Stimulated activated CD4-positive, alpha-beta T cell treated with anti-CD3 and anti-CD28 coated beads, TNF-alpha, amount 100 ng/mL, for 1 hour (primary cell): ENCODE measurements at places on chromosomes 11 and 22.

GRCh38 chr22:46878191-46878948 is 115.9 kb downstream of the TBC1D22A start:
- no peak for DNase-seq

DNA sequence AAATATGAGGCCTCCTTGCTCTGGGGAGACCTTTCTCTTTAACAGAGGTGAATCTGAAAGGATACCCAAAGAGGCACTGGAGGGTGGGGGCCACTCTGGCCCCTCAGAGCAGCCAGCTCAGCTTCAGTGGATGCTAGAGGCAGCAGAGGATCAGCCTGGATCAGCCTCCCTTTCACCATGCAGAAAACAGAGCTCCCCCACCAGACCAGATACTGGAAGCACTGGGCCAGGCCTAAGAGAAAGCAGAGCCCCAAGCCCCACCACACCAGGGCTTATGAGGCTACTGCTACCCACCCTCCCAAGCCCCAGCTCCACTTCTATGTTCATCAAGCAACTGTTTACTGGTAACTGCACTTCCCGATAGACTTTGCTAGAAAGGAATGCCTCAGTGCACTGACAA is 4.0 kb upstream of the SLC43A3 start:
- DNase-seq = no peak

- DNase-seq = no peak
Measured at GRCh38 chr11:1435820-1436467, 46.2 kb downstream of the BRSK2 start.

- DNase-seq = no peak
Measured at GRCh38 chr11:59545179-59546020, 34.1 kb downstream of the OR4D9 start.

- DNase-seq = no peak
Measured at GRCh38 chr11:73218106-73218829, at the start of gene P2RY2. Gene P2RY2 (plus strand): TSS chr11:73218281. CDS start chr11:73234160, 15,879 bp downstream.

- DNase-seq = no peak
Measured at GRCh38 chr11:115112754-115113153, 391.5 kb downstream of the CADM1 start.

DNA sequence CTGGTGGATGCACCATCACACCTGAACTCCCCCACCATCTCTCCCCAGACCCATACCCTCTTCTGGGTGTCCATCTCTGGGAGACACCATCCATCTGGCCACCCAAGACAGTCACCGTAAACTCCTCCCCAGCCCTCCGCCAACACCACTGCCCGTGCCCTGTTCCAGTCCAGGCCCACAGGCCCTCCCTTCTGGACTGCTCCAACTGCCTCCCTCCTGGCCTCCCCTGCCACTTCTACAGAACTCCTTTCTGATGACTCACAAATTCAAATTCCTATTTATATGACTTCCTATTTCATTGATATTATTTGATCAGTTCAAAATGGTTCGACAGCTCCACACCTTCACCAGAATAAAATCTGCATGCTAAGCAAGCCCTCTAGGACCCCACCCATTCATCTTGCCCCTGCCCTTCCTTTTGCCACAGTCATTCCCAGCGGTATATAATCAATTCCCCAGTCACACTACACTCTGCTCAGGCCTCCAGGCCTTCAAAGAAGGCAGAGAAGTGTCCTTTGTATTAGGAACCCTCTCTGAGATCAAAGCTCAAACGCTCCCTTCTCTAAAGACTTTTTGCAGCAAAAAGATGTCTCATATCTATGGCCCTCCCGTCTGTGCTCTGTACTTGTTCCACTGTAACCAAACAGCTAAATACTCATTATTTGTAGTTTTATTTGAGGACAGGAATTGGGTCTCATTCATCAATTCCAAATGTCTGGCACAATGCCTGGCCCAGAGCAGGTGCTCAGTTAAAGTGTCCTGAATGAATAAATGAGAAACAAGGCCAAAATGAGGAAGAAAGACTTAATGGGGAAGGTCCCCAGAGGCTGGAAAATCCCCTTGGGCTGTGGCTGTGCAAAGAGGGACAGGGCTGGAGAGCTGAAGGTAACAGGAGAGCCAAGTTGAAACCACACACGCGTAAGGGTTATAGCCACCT is 29.0 kb downstream of the MYH9 start:
- DNase-seq = no peak

DNA sequence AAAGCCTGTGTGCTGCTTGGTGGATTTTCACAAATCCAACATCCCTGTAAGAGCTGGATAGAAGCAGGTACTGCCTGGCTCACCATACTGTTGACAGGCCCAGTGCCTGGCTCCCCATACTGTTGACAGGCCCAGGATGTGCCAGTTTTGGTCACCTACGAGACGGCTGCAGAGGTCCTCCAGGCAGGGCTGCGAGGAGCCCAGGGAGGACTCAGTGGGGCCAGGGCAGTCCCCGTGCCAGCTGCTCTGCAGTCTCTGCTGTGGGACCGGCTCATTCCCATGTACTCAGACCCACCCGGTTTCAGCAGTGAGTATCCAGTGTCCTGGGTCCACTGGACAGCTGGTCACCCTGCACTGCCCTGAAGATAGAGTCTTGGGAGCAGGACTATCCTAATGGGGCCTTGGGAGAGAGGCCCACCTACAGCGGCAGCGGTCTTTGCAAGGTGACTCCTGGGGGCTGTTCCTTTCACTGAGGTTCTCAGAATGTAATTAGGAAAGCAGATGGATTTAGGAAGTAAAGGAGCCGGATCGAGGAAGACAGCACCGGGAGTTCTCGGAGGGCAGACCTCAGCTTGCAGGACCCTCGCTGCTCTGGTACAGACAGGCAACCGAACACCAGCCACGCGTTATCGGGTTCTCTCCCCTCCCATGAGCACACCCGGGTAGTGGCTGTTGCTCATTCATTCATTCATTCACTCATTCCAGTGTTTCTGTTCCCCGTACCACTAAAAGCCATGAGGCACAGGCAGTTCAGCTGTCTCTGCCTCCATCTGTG is 106.1 kb downstream of the CTTN start:
- DNase-seq = no peak

DNA sequence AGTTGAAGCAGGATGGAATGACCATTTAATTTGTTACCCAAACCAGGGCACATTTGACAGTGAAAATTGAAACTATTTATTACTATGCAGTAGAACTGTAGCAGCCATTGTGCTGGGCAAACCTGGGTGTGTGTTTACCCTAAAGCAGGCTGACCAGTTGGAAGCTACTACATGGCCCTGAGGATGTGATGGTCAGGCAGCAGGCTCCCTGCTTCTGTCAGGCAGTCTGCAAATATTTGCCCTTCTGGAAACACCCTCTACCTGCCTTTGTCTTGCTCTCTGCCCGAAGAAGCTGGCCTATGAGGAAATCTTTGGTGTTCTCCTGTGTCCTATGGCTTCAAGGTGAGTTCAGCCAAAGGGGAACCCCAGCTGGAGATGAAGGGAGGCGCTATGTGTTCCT is 600.1 kb upstream of the KIRREL3 start:
- no peak for DNase-seq

- no peak for DNase-seq
Measured at GRCh38 chr11:12897867-12898266, 111.2 kb upstream of the RASSF10 start.

- no peak for DNase-seq
Measured at GRCh38 chr11:94139416-94139815, 10.8 kb downstream of the PANX1 start.

- no peak for DNase-seq
Measured at GRCh38 chr11:2569731-2570210, 125.0 kb downstream of the KCNQ1 start.

DNA sequence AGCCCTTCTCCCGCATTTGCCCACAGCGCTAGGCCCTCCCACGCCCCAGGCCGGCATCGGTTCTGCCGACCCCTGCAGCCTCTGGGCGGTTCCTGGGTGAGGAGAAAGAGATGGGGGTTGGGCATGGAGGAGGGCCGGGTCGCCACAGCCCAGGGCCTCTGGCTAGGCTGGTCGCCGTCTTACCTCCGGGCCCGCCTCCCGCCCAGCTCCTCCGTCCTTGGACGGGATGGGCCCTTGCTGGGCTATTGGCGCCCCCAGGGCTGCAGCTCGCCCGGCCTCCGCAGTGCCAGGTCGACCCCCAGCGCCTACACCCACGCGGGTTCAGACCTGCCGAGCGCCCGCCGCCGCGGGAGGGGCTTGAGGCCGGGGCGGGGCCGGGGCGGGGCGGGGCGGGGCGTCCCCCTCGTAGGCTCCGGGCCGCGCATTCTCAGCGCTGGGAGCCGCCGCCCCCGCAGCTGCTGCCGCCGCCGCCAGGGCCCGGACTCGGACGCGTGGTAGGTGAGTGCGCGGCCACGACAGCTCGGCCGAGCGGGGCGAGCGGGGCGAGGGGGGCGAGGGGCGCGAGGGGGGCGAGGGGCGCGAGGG is at the start of gene CD151:
Gene CD151, plus strand, starts transcription at position 424 of the 585 bp plus-strand sequence. CDS start 3,118 bp downstream, outside the sequence.
- no peak for DNase-seq

DNA sequence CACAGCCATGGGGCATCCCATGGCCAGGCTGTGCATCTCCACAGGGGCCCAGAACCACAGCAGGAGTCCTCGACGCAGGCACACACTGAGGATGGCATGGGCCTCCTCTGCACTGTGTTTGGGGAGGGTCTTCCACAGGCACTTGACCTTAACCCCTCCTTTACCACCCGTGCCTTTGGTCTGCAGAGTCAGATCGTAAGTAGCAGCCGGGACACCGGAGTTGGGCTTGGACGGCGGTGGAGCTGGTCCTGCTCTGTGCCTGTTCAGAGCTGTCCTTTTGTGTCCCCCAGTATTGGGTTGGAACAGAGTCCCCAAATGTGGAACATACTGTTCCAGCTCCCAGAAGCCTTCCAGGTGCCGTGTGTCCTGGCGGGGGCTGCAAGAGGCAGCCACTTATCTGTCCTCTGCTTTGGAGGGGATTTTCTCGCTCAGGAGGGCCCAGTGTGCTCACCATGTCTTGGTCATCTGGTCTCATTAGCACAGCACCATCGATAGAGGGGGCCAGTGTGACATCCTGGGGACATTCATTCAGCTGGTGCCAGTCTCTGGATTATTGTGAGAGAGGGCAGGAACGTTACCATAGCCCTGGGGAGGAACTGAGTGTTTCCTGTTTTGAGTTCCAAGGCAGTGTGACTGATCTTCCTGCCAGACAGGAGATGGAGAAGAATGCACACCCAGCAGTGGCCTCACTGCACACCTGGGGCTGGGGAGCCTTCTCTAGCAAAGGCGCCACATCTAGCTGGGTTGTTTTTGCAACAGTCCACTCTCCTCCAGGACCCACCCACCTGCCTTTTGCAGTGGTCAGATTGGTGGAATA is 12.4 kb downstream of the CRELD2 start:
- peak; percentile 33 for DNase-seq

GRCh38 chr11:102615077-102615893 is 9.8 kb downstream of the MMP20 start:
- DNase-seq = no peak

DNA sequence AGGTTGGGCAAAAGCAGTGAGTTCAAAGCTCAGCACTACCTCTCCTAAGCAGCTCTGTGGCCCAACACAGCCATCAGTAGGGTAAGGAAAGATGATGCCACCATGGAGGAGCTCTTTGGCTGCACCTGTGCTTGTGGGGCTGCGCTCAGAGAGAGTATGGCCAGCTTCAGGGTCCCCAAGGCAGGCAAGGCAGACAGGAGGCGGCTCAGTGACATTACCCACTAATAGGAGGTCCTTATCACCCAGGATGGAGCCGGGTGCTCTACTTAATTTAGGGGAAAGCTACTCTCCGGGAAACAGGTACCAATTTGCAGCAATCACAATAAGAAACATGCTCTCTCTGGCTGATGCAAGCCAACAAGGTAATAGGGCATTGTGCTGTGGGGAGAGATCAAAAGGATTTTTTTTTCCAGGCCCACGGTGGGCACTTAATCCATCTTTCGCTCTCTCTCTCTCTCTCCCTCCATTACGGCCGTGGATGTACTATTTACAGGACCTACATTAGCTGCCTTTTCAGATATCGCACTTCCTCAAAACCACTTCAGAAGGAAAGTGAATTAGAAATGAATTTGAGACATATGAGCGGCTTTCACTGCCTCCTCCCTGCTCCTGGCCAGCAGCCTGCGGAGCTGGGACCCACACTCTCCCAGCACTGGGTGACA is 446.3 kb downstream of the SOX6 start:
- DNase-seq = no peak

- DNase-seq = no peak
Measured at GRCh38 chr11:774873-775592, 2.3 kb downstream of the GATD1 start.

GRCh38 chr22:40240686-40241085 is 63.0 kb downstream of the TNRC6B start:
- no peak for DNase-seq

- no peak for DNase-seq
Measured at GRCh38 chr11:97770570-97770969, 1250.2 kb upstream of the CNTN5 start.

- no peak for DNase-seq
Measured at GRCh38 chr11:18612394-18612793, 12.8 kb downstream of the MISFA start.

DNA sequence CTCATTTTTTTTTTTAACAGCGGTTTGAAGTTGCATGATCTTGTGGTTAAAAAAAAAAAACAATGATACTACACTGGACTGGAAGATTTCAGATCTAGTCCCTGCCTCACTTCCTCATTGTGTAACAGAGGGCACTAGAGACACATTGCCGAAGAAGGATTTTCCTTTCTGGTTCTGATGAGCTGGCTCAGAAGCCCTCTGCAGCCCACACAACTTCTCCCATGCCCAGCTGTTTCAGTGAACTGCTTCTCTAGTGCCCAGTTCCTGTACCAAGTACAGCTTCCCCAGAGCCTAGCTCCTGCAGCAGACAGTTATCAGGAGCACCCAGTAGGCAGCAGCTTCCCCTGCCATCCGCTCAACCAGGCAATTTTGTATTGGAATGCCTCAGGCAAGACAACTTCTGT is 29.5 kb upstream of the ANO5 start:
- no peak for DNase-seq

GRCh38 chr11:4467811-4468606 is 14.4 kb upstream of the OR52K1 start:
- DNase-seq = no peak

DNA sequence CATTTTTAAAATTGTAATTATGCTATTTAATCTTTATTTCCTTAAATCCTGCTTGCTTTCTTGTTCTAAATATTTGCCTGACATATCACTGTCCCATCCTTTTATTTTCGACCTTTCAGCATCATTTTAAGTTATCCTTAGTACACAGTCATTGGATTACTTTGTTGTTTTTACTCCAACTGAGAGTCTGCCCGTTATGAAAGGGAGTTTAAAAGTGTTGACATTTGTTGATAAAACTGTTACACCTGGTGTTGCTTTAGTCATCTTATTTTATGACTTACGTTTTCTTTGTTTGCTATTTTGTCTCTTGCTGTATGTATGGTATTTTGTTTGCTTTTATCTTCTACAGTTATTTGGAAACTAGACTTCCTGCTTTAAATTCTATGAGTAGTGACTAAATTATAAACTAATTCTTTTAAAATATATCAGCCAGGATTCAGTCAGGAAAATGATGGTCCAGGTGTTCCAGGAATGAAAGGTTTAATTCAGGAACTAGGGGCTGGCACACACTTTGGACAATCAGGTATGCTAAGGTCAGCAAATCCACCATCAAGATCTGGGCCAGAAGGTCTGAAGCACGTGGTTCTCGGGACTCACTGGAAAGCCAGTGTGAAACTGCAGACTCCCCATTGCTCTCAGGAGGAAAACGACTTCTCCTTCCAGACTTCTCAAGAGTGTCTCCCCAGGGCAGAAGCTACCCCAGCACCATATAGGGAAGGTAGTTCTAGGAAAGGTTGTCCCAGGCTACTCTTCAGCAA is 86.0 kb downstream of the RASSF10 start:
- DNase-seq = no peak

GRCh38 chr11:15258433-15259165 is 143.9 kb downstream of the INSC start:
- DNase-seq = no peak
